Uterus (tissue), 4 donors: ENCODE measurements at places on chromosomes 7 and 10. TPM values are rescaled to one million over a fixed set of nuclear protein-coding genes. Genes with fewer than 3 reads are reported as not detected.
A peak's percentile ranks its signal among the peaks of the same experiment; 100 is the strongest.

DNA sequence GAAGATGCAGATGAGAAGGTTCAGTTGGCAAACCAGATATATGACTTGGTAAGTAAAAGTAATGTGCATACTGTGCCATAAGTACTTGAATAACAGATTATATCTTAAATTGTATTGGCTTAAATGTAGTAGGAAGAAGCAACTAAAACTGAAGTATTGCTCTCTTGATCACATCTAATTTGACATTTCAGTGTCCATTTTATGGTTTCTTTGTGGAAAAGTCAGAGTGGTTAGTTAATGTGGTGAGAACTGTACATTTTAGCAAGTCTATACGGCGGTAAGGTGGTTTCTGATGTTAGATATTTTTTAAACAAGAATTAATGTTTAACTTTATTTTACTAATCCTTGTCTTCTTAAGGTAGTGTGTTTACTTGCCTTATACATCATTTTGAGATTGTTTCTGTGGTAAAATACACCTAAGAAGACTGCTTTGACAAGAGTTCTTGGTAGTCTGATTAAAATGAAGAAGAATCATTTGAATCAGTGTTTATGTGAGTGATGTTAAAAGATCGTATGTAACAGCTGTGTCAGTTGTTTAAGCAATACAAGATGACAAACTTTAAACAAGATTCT is 5.1 kb downstream of the ING3 start:
- H3K27ac ChIP-seq = no peak overlapping the region
- H3K4me1 ChIP-seq = no peaks in the 10 kb centered on the region
- no peak for DNase-seq
- no peaks in the 10 kb centered on the region for H3K36me3 ChIP-seq
- H3K27me3 ChIP-seq = no peaks in the 10 kb centered on the region

DNA sequence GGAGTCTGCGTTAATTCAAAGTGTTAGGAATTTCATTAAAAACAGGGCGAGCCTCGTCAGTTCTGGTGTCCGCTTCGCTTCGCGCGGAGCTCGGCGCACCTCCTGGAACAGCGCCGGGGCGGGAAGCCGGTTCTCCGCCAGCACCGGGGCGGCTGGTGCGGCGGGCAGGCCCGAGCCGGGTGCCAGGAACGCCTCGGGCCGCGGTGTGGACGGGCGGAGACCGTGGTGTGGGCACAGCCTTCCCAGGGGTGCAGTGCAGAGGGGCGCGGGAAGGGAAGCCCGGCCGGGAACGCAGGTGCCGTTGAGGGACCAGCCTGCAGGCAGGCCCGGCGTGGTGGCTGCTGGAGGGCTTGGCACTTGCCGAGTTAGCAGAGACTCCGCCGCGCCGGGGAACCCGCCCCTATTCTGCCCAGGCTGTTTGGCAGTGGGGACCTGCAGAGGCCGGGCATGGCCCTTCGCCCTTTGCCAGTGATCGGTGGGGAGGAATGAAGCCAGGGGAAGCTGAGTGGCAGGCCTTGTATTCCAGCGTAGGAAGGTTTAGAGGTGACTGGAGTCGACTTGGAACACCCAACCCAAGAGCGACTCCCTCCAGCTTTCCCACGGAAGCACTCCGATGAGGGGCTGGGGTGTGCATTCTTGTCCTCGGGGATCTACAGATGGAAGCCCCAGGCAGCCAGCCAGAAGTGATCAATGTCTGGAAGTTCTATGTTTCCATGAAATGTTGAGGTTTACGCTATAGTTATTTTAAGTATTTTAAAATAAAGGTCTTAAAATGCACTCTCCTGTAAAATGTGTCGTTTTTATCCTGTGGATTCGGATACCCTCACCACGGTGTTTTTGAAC is 945 bp upstream of the RHEB start:
- H3K27me3 ChIP-seq = no peaks in the 10 kb centered on the region
- no peaks in the 10 kb centered on the region for H3K36me3 ChIP-seq
- no peaks in the 10 kb centered on the region for H3K4me1 ChIP-seq
- peak; percentile 56 for DNase-seq
- H3K27ac ChIP-seq = peak overlapping the region; percentile 100

DNA sequence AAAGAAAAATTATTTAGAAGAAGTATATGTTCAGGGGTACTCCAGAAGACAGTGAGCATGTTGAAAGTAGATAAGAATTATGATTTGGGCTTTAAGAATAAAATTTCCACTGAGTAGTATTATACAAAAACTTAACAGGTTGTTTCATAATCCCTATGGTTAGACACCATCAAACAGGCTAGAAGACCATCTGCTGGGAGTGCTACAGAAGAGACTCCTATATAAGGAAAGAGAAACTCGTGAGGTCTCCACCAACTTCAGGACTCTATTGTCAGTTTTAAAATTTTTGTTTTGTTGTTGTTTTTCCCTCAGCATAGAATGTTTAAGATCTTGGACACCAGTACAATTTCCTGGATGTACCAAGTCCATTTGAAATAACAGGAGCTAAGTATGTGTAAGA is 13.1 kb downstream of the DNAJC1 start:
- no peaks in the 10 kb centered on the region for H3K36me3 ChIP-seq
- H3K4me1 ChIP-seq = no peaks in the 10 kb centered on the region
- DNase-seq = no peak
- no peak overlapping the region for H3K27ac ChIP-seq
- no peak overlapping the region for H3K4me3 ChIP-seq
- no peaks in the 10 kb centered on the region for H3K27me3 ChIP-seq

DNA sequence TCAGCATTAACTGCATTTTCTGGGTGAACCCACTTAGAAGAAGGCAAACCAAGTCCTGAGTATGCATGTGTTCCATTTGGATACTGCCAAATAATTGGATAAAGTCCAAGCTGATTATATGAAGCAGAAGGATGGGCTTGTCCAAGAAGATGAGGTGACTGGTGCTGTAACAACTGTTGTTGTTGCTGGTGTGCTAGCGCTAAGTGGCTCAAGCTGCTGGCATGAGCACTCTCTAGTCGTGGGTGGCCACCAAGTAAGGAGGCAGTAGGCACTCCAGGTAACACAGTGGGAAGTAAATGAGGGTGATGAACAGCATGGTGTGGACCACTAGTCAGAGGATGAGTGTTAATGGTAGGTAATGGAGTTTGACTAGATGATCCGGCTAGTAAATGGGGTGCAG is 80.4 kb downstream of the NRBF2 start:
- no peaks in the 10 kb centered on the region for H3K27me3 ChIP-seq
- H3K36me3 ChIP-seq = no peaks in the 10 kb centered on the region
- no peak overlapping the region for H3K4me3 ChIP-seq
- peaks cover 4% of the 10 kb centered on the region for H3K4me1 ChIP-seq
- no peak overlapping the region for H3K27ac ChIP-seq

The RNF32 gene
- not detected for total RNA-seq

DNA sequence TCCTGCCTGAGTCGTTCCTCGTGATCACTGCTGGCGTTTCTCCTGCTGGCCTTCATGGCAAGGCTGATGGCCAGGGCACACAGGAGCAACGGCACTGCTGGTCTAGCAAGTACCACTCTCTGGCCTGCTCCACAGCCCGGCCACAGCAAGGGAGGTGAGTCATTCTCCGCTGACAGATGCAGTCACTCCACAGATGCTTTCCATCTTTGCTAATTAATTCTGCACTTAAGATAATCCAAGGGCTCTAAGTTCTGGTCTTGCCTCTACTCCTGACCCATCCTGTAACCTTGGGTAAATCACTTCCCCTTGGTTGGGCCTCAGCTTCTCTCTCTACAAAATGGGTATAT is 244.4 kb downstream of the RPS24 start:
- H3K4me1 ChIP-seq = no peaks in the 10 kb centered on the region
- H3K27me3 ChIP-seq = no peaks in the 10 kb centered on the region
- DNase-seq = peak; percentile 57
- H3K36me3 ChIP-seq = no peaks in the 10 kb centered on the region

The COL1A2 gene
- 10,885 TPM for total RNA-seq

GRCh38 chr10:133475821-133476640 is 22.3 kb downstream of the SCART1 start:
- no peak overlapping the region for H3K27ac ChIP-seq
- no peaks in the 10 kb centered on the region for H3K27me3 ChIP-seq
- no peaks in the 10 kb centered on the region for H3K4me1 ChIP-seq

DNA sequence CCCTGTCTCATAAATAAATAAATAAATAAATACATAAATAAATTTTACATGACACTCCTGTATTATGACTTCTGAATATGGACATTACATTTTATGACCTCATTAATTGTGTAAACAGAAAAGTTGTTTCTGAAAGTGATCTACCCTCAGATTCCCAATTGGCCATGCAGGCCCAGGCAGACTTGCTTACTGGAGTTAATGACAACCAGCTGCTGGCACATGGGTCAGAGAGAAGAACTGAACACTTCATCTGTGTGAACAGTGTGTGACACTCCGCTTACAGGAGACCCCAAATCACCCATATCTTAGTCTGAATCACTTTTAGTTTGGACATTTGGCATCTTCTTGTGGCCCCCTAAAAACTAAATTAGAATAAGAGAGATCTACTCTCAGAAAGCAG is 31.4 kb downstream of the PARP12 start:
- no peak overlapping the region for H3K4me3 ChIP-seq
- H3K27ac ChIP-seq = no peak overlapping the region
- no peaks in the 10 kb centered on the region for H3K36me3 ChIP-seq
- no peaks in the 10 kb centered on the region for H3K27me3 ChIP-seq
- DNase-seq = no peak
- no peaks in the 10 kb centered on the region for H3K4me1 ChIP-seq

The MET gene
- total RNA-seq = 36.9 TPM

The WDFY4 gene
- 5.2 TPM for total RNA-seq

GRCh38 chr7:102097601-102098161 is 189.0 kb upstream of the SH2B2 start:
- no peak for DNase-seq
- no peaks in the 10 kb centered on the region for H3K4me1 ChIP-seq
- no peak overlapping the region for H3K27ac ChIP-seq
- H3K36me3 ChIP-seq = no peaks in the 10 kb centered on the region
- no peaks in the 10 kb centered on the region for H3K27me3 ChIP-seq
- no peak overlapping the region for H3K4me3 ChIP-seq

DNA sequence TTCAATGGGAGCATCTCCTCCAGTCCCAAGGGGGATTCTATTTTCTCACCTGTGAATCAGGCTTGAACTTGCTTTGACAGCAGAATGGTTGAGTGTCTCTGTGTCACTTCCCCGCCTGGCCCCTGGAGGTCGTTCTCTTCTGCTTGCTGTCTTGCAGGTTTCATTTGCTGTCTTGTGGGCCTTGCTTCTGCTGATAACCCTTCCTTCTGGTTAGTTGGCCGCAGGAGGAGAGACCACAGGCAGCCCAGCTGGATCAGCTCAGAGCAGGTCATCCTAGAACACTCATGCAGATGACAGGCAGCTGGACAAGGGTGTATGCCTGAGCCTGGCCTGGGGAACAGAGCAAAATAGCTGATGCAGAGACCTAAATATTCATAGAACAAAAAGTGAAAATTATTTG is 344.2 kb upstream of the ADARB2 start:
- no peaks in the 10 kb centered on the region for H3K36me3 ChIP-seq
- no peak overlapping the region for H3K4me3 ChIP-seq
- no peaks in the 10 kb centered on the region for H3K27me3 ChIP-seq
- no peak overlapping the region for H3K27ac ChIP-seq
- DNase-seq = no peak

DNA sequence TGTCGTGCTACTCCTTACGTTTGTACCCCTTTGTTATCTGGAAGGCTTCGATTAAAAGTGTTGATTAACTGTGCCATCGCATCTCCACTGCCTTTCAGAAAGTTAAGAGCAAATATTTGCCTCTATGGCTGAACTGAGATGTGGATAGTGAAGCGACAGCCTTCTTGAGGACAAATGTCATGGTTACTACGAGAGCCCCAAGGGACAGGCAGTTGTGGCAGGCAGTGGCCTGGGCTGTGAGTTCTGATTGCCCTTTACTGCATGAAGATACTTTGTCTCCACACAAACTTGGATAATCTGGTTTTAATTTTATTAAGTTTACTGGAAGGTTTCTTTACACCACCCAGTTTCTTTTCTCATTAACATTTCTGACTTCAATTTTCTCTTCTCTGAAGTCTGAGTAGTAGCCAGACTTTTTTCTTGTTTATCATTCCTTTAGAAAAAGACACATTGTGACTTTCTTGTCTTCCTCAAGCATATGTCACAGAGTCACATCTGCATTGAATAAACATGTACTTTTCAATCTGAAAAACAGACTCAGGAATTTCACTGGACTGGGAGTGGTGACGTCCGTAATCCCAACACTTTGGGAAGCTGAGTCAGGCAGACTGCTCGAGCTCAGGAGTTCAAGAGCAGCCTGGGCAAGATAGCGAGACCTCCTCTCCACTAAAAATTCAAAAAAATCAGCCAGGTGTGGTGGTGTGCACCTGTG is 1.5 kb downstream of the TAS2R41 start:
- no peak overlapping the region for H3K27ac ChIP-seq
- no peak for DNase-seq
- H3K4me3 ChIP-seq = no peak overlapping the region
- no peaks in the 10 kb centered on the region for H3K36me3 ChIP-seq

GRCh38 chr10:83605783-83606630 is 533.3 kb upstream of the GHITM start:
- no peaks in the 10 kb centered on the region for H3K36me3 ChIP-seq

The SH2D4B gene
- total RNA-seq = 1.4 TPM

GRCh38 chr7:72538147-72538546 is 126.0 kb upstream of the CALN1 start:
- H3K27ac ChIP-seq = no peak overlapping the region
- DNase-seq = no peak
- no peaks in the 10 kb centered on the region for H3K36me3 ChIP-seq

The ST8SIA6 gene
- 0.77 TPM for total RNA-seq

The CNPY1 gene
- not detected for total RNA-seq

DNA sequence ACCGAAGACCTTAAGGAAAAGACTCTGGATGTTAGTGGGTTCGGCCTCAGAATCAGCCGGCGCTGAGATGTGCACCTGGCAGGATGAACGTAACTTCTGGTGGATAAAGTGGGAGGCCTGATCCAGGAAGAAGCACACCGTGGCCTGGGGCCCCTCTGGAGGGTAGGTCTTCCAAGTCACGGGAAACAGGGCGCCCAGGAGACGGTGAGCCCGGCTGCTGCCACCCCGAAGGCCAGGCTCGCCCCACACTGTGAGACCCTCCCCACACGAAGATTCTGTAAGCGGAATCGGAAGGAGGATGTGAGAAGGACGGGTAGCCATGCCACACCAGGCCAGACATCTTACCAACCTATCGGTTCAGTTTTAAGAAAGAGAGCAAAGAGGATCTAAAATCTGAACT is 279.0 kb downstream of the DNAJB6 start:
- no peaks in the 10 kb centered on the region for H3K27me3 ChIP-seq
- peak overlapping the region; percentile 38 for H3K27ac ChIP-seq
- no peak for DNase-seq
- H3K36me3 ChIP-seq = no peaks in the 10 kb centered on the region
- H3K4me1 ChIP-seq = no peaks in the 10 kb centered on the region

DNA sequence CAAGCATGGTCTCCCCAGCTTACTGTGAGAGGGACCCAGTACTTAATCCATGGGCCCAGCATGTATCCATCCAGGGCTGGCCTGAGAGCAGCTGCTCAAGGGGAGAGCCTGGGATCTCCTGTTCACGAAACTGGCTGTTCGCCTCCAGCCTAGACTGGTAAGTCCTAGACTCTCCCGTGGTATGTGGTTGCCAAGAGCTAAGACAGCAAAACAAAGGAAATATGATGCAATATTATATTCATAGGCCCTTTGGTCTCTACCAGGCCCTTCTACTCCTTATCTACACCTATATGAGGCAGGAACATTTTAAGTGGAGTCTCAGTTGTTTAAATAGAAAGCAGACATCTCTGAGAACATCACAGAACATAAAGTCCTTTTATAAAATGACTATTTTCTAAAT is 28.9 kb upstream of the STK17A start:
- no peak overlapping the region for H3K4me3 ChIP-seq
- no peak overlapping the region for H3K27ac ChIP-seq
- H3K27me3 ChIP-seq = no peaks in the 10 kb centered on the region
- no peaks in the 10 kb centered on the region for H3K36me3 ChIP-seq

The THSD7A gene
- total RNA-seq = 16.4 TPM

GRCh38 chr10:132252412-132252811 is 55.3 kb downstream of the STK32C start:
- DNase-seq = no peak
- no peaks in the 10 kb centered on the region for H3K4me1 ChIP-seq
- H3K27me3 ChIP-seq = no peaks in the 10 kb centered on the region
- no peak overlapping the region for H3K27ac ChIP-seq
